ENCODE measurements at places on chromosomes 3 and 15. TPM values are rescaled to one million over a fixed set of nuclear protein-coding genes. Genes with fewer than 3 reads are reported as not detected.

GRCh38 chr3:38576526-38577370 lies 72.7 kb downstream of the SCN5A start:
- H3K27ac ChIP-seq, result no peak overlapping the region
- no peak overlapping the region for H3K4me3 ChIP-seq
- H3K4me1 ChIP-seq, result no peaks in the 10 kb centered on the region
- DNase-seq, result no peak
- no peaks in the 10 kb centered on the region for H3K36me3 ChIP-seq

DNA sequence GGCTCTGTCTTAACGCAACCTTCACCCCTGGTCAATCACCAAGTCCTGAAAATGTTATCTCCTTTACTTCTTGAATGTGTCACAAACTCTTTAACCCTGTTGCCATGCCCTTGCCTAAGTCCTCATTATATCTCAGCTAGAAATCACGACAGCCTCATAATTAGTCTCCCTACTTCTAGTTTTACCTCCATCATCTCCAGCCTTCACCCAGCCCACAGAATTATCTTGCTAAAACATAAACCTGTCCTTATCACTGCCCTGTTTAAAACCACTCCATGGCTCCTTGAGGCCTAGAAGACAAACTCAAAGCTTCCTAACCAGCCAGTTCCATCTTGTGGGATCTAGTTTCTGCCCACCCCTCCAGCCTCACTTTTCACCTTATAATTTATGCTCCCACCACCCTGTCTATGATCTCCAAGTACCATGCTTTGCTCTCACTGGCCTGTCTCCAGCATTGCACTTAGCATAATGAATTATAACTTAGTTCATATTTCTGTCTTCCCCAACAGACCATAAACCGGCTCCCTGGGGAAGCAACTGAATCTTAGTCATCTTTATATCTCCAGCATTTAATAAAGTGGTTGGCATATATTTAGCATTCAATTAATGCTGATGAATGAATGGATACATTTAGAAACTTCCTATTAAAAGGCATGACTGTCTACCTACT lies 39.2 kb downstream of the GPR176 start:
- DNase-seq, result no peak
- no peaks in the 10 kb centered on the region for H3K27me3 ChIP-seq
- H3K27ac ChIP-seq, result no peak overlapping the region
- H3K4me1 ChIP-seq, result no peaks in the 10 kb centered on the region

GRCh38 chr3:144127014-144127413 lies 155.4 kb downstream of the DIPK2A start:
- H3K27me3 ChIP-seq, result no peaks in the 10 kb centered on the region
- no peak for DNase-seq
- H3K4me1 ChIP-seq, result no peaks in the 10 kb centered on the region
- H3K27ac ChIP-seq, result no peak overlapping the region
- H3K4me3 ChIP-seq, result no peak overlapping the region
- no peaks in the 10 kb centered on the region for H3K36me3 ChIP-seq

GRCh38 chr15:92468991-92469390 lies 75.3 kb downstream of the ST8SIA2 start:
- H3K4me1 ChIP-seq, result no peaks in the 10 kb centered on the region
- no peaks in the 10 kb centered on the region for H3K27me3 ChIP-seq
- no peak overlapping the region for H3K4me3 ChIP-seq
- no peak overlapping the region for H3K27ac ChIP-seq
- no peaks in the 10 kb centered on the region for H3K36me3 ChIP-seq

GRCh38 chr15:101437618-101438481 lies 51.7 kb downstream of the PCSK6 start:
- peaks cover 11% of the 10 kb centered on the region for H3K4me1 ChIP-seq
- no peaks in the 10 kb centered on the region for H3K27me3 ChIP-seq
- peak; percentile 3 for DNase-seq
- no peak overlapping the region for H3K27ac ChIP-seq
- no peak overlapping the region for H3K4me3 ChIP-seq
- no peaks in the 10 kb centered on the region for H3K36me3 ChIP-seq

DNA sequence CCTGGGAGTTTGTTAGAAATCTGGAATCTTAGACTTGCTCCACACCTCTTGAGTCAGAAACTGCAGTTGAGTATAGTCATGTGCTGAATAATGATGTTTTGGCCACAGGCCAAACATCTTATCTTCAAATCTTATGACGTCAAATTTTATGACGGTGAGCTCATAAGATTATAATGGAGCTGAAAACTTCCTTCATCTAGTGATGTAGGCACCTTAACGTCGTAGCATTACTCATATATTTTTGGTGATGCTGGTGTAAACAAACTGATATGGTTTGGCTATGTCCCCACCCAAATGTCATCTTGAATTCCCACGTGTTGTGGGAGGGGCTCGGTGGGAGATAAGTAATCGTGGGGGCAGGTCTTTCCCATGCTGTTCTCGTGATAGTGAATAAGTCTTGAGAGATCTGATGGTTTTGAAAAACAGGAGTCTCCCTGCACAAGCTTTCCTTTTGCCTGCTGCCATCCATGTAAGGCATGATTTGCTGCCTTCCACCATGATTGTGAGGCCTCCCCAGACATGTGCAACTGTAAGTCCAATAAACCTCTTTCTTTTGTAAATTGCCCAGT lies 268.0 kb upstream of the PROK2 start:
- no peak for DNase-seq
- no peaks in the 10 kb centered on the region for H3K36me3 ChIP-seq
- no peak overlapping the region for H3K4me3 ChIP-seq
- H3K27me3 ChIP-seq, result no peaks in the 10 kb centered on the region
- H3K4me1 ChIP-seq, result no peaks in the 10 kb centered on the region

GRCh38 chr3:182258538-182259177 lies 534.6 kb upstream of the ATP11B start:
- peaks cover 3% of the 10 kb centered on the region for H3K4me1 ChIP-seq
- no peaks in the 10 kb centered on the region for H3K36me3 ChIP-seq
- no peak for DNase-seq
- H3K27ac ChIP-seq, result no peak overlapping the region
- H3K27me3 ChIP-seq, result no peaks in the 10 kb centered on the region

DNA sequence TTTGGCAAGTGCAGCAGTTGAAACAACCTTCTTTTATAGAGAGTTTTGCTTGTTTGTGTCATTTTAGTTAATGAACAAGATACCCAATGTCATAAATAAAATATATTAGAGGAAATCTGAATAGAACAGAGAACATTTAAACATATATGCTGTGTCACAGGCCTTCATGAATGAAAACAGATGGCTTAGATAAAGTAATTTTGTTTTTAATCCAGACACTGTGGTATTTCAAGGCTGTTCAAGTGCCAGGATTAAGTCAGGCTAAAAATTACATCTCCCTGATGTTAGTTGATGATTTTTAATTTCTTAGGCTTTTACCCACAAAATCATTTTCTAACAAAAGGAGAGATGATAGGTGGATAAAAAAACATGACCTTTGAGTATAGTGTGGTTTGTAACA lies 4.9 kb upstream of the ACKR4 start:
- no peak overlapping the region for H3K4me3 ChIP-seq
- H3K27me3 ChIP-seq, result no peaks in the 10 kb centered on the region
- no peaks in the 10 kb centered on the region for H3K4me1 ChIP-seq
- no peak overlapping the region for H3K27ac ChIP-seq

DNA sequence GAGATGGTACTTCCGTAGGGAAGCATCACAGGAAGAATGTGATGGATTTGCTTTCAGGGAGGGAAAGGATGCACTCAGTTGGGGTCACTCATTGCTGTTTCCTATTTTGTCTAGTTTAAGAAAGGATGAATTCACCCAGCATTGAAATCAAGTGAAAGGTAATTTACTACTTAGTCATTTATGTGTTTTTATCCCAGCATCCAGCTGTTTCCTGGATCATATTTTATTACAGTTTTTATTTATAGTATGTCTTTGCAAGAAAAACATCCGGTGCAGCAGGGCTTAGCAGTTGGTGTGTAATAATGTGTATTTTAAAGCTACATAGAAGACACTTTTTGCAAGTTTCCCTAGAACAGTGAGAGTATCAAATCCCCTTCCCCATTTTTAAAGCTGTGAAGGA lies 37.4 kb upstream of the GOLGA8B start:
- H3K27me3 ChIP-seq, result no peaks in the 10 kb centered on the region
- H3K36me3 ChIP-seq, result no peaks in the 10 kb centered on the region
- H3K4me1 ChIP-seq, result no peaks in the 10 kb centered on the region
- no peak overlapping the region for H3K4me3 ChIP-seq
- no peak overlapping the region for H3K27ac ChIP-seq

- H3K4me1 ChIP-seq, result no peaks in the 10 kb centered on the region
- H3K4me3 ChIP-seq, result peak overlapping the region; percentile 61
- peak overlapping the region; percentile 80 for H3K27ac ChIP-seq
- no peaks in the 10 kb centered on the region for H3K36me3 ChIP-seq
- DNase-seq, result no peak
- no peaks in the 10 kb centered on the region for H3K27me3 ChIP-seq
Measured at GRCh38 chr15:24955531-24955921, 739 bp downstream of the SNRPN start.

Gene LMAN1L
- 229 TPM for total RNA-seq
